Muscle of arm (tissue), 14 donors: ENCODE measurements at places on chromosomes 1 and 21.

- DNase-seq: no peak
Observed at GRCh38 chr1:184387069-184387475, 243 bp downstream of the C1orf21 start.

GRCh38 chr1:236589531-236589930 lies 14.8 kb downstream of the HEATR1 start:
- no peak for DNase-seq

- DNase-seq: no peak
Observed at GRCh38 chr1:244709476-244710368, 56.8 kb downstream of the DESI2 start.

- DNase-seq: no peak
Observed at GRCh38 chr1:208691012-208691411, 446.8 kb upstream of the PLXNA2 start.

- no peak for DNase-seq
Observed at GRCh38 chr1:197083474-197083873, 16.4 kb upstream of the F13B start.

DNA sequence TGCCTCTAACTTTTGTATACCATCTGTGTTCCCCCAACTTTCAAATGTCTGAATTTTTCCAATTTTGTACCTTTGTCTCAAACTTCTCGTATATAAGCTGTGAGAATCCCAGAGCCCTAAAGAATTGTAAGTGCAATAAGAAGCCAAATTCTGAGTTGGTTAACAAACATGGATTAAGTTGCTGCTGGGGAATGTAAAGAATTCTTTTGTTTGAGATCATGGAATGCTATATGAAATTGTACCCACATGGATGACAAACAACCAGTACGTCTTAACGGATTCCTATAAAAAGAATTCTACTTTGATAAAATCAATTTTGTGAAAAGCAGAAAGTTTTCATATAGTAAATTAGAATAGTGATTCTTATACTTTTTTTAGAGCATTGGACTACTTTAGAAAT lies 72.4 kb upstream of the CYP2J2 start:
- DNase-seq: no peak

GRCh38 chr1:18681423-18681835 lies 50.8 kb downstream of the PAX7 start:
- DNase-seq: no peak

GRCh38 chr21:44325386-44326271 lies 13.6 kb downstream of the CFAP410 start:
- no peak for DNase-seq

DNA sequence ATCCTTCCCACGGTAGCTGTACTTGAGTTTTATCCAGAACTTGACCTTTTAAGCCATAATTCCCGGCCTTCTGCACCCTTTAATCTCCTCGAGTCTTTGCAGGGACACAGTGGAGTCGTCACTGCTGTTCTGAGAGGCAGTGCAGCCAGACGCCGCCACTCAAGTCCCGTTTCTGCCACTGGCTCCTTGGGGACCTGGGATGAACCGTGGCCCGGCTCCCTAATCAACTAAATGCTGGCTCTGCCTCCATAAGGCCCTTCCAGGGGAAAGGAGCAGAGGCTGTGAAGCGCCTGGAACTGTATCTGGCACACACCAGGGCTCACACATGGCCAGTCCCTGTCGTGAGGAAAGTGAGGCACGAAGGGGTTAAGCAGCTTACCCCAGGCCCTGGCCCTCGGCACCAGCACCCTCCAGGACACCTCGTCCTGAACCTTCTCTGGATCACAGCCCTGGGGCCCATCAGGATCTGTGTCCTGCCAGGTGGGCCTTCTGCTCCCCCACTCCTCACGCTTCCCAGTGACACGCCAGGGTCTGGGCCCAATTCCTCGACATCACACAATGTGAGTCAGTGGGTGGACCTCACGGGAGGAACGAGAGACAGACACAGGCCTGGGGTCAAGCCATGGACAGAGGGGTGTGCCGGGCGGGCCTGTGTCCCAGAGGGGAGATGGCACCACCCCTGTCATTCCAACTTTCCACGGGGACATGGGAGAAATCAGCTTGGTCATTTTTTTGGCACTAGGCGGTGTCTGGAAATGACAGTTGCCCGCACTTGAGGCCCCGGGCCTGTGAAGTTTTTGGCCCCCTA lies 23.5 kb upstream of the C1orf174 start:
- no peak for DNase-seq

DNA sequence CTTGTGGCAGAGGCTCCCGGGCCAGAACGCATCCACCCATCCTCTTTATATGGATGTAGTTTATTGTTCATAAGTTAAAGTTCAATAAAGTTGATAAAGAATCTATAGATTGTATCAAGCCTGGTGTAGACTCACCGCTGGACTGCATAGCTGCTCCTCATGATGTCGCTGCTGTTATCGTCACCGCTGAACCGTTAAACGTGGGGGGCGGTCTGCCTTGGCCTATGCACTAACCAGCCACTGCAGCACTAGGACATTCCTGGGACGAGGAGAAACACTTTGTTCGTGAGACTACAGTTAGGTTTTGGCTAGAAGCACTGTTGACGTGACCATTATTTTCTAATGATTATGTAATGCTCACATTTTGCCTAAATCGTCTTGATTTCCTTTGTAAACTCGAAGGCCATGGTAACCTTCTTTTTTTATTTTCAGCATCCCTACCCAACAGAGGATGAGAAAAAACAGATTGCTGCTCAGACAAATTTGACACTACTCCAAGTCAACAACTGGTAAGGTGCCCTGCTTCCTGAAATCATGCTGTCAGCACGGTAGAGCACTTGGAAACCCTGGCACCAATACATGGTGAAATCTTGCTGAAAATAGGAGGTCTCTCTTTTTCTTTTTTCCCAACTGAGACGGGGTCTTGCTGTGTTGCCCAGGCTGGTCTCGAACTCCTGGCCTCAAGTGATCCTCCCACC lies 50.2 kb downstream of the PKNOX1 start:
- DNase-seq: no peak

- DNase-seq: peak; percentile 14
Observed at GRCh38 chr1:35269201-35269988, 886 bp downstream of the ZMYM4 start.

DNA sequence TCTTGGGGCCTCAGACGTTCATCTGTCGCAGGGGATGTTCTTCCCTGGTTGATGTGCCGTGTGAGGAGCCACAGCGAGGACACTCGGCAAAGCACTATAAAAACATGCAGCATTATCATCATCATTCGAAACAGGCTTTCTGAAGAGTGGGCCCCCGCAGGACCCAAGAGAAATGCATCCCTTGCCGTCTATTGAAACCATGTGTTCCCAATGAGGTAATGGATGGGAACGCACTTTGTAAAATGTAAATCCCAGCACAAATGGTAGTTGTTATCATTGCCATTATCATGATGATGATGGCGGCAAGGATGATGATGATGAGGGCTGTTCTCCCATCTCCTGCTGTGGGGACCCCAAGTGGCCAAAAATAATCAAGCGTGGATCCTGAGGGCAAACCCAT lies 76.8 kb downstream of the GLIS1 start:
- DNase-seq: no peak

- no peak for DNase-seq
Observed at GRCh38 chr1:15918962-15919715, 56.8 kb downstream of the ZBTB17 start.

GRCh38 chr21:45618287-45618686 lies 25.2 kb upstream of the PCBP3 start:
- no peak for DNase-seq
